ENCODE measurements at places on chromosomes 1 and 21. TPM values are rescaled to one million over a fixed set of nuclear protein-coding genes. Genes with fewer than 3 reads are reported as not detected.
A peak's percentile ranks its signal among the peaks of the same experiment; 100 is the strongest.

- no peak overlapping the region for H3K4me3 ChIP-seq
- H3K27me3 ChIP-seq: no peaks in the 10 kb centered on the region
Observed at GRCh38 chr21:34365809-34366208, 2.0 kb downstream of the KCNE2 start.

GRCh38 chr1:218048828-218049420 lies 236.2 kb upstream of the RRP15 start:
- H3K27ac ChIP-seq: no peak overlapping the region
- no peaks in the 10 kb centered on the region for H3K36me3 ChIP-seq
- DNase-seq: no peak
- no peak overlapping the region for H3K4me3 ChIP-seq
- no peaks in the 10 kb centered on the region for H3K4me1 ChIP-seq
- peaks cover 2% of the 10 kb centered on the region for H3K27me3 ChIP-seq

The DMBX1 gene
- not detected for total RNA-seq

DNA sequence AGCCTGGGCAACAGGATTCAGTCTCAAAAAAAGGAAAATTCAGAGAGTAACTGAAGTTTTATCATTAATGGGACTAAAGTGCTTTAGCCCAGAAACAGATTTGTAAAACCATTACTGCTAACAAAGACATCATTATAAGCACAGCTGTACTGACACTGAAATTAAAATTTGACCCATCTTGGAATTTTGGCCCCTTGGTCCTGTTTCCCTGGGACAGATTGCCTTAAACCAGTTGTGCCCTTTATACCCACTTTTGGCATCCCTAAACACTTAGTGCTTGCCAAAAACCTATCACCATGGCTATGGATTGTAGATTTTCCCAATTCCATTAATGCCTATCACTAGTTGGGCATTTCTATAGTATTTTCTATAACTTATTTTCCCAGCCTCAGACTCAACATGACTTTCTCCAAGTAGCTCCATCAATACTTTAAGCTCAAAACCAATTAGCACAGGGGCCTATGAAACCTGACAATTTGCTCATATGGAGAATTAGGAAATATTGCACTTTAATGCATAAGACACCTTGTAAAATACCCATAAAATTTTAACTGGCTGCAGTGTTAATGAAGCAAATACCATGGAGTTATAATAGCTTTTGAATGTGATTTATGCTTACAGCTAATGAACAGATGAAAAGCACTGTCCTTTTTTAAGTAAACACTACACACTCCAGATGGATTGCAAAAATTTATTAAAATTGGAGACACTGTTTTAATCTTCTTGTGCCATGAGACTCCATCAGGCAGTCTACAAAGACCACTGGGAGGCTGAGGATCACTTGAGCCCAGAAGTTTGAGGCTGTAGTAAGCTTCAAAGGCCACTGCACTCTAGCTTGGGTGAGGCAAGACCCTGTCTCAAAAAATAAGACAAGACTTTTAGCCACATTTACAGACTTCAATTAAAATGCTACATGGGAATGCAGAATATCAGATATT lies 4.3 kb downstream of the GAS5 start:
- peak overlapping the region; percentile 36 for H3K27ac ChIP-seq
- peaks cover 28% of the 10 kb centered on the region for H3K4me1 ChIP-seq
- H3K36me3 ChIP-seq: peaks cover 38% of the 10 kb centered on the region
- DNase-seq: no peak

GRCh38 chr1:185987611-185988321 lies 253.6 kb downstream of the HMCN1 start:
- no peak overlapping the region for H3K4me3 ChIP-seq
- peaks cover 13% of the 10 kb centered on the region for H3K4me1 ChIP-seq
- peak overlapping the region; percentile 40 for H3K27ac ChIP-seq
- no peak for DNase-seq

- H3K36me3 ChIP-seq: no peaks in the 10 kb centered on the region
- no peak for DNase-seq
- H3K27ac ChIP-seq: no peak overlapping the region
- no peaks in the 10 kb centered on the region for H3K27me3 ChIP-seq
- H3K4me1 ChIP-seq: no peaks in the 10 kb centered on the region
Observed at GRCh38 chr1:80542231-80542630, 1258.5 kb upstream of the ADGRL2 start.

DNA sequence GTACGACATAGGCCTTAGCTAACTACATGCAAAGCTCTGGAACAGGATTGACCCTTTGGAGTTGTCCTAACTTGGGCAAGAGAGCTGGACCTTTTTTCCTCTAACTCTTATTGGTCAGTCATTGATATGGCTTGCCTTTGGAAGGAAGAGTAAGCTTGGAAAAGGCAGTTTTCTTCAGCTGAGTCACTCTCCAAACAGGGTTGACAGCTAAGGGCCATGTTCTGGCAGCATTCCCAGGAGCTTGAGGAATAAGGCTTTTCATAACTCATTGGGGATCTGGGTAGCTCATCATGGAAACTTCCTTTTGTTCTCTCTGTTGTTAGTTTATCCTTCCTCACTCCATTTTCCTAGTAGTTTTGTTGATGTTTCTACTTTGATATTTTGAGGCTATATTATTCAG lies 14.5 kb upstream of the ERRFI1 start:
- no peak overlapping the region for H3K27ac ChIP-seq
- no peaks in the 10 kb centered on the region for H3K4me1 ChIP-seq
- no peak overlapping the region for H3K4me3 ChIP-seq
- DNase-seq: no peak

DNA sequence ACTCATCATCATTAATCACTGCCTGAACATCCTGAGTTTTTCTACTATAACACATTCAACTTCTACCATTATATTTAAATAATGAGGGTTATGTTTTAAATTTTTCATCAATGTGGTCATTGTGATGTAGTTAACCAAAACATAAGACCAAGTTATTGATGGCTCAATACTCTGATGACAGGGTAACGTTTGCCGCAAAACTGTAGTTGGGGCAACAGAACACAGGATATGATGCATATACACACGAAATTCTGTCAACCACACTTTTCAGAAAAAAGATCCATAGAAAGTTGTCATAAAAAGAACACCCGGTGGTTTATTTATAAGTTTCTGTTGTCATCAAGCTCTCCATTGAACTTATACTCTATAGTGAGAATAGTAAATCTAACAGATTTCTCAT lies 121.7 kb upstream of the COL11A1 start:
- no peaks in the 10 kb centered on the region for H3K36me3 ChIP-seq
- DNase-seq: no peak
- H3K27ac ChIP-seq: no peak overlapping the region
- no peaks in the 10 kb centered on the region for H3K4me1 ChIP-seq

The DDI2 gene
- 24.0 TPM for total RNA-seq

- no peak overlapping the region for H3K27ac ChIP-seq
- DNase-seq: no peak
- no peak overlapping the region for H3K4me3 ChIP-seq
- no peaks in the 10 kb centered on the region for H3K36me3 ChIP-seq
- peaks cover 3% of the 10 kb centered on the region for H3K27me3 ChIP-seq
Observed at GRCh38 chr1:115173151-115173550, 83.8 kb upstream of the TSPAN2 start.
